Activated naive CD4-positive, alpha-beta T cell treated with Interleukin-2 at 50 U/mL for 16 hours (primary cell): ENCODE measurements at places on chromosomes 11 and 22.

- DNase-seq, result no peak
These were observed 99.8 kb upstream of the OR9G4 start for GRCh38 chr11:56848141-56848809.

DNA sequence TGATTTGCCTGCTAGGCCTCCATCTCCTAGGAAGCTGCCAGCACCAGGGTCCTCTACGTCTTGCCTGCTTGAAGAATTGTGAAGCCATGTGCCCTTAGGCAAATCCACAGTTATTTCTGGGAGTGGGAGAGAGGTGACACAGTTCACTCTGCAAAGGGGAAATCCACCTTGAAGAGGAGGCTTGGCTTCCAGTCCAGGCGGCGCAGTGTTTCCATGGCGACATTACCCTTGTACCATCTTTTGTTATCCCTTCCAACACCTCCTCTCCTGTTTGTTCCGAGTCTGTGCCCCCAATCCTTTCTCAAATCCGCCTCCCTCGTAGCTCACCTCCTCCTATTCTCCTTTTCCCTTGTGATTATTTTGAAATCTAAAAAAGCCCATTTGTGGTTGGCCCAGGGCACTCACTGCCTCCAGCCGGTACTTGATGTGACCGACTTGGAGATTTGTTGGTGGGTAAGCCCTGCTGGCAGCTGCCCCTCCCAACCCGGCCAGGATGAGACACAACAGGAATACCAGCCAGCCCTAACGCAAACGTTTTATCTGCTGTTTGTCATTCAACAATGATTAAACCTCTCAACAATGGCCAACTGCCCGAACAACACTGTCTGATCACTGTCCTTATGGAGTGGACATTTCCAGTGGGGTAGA lies 18.4 kb downstream of the SYT13 start:
- DNase-seq, result no peak

GRCh38 chr11:10606536-10607208 lies 38.2 kb upstream of the LYVE1 start:
- DNase-seq, result no peak

DNA sequence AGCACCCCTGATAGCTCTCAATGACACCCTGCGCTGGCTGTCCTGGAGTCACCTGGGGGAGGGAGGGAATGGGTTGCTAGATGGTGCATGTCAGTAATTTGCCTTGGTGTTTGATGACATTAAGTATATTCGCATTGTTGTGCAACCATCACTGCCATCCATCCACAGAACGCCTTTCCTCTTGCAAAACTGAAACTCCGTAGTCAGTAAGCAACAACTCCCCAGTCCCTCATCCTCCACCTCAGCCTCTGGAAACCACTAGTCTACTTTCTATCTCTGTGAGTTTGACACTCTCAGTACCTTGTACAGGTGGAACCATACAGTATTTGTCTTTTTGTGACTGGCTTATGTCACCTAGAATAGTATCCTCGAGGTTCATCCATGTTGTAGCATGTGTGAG lies 62.6 kb downstream of the PKNOX2 start:
- no peak for DNase-seq

GRCh38 chr11:131522851-131523250 lies 152.4 kb downstream of the NTM start:
- DNase-seq, result no peak

DNA sequence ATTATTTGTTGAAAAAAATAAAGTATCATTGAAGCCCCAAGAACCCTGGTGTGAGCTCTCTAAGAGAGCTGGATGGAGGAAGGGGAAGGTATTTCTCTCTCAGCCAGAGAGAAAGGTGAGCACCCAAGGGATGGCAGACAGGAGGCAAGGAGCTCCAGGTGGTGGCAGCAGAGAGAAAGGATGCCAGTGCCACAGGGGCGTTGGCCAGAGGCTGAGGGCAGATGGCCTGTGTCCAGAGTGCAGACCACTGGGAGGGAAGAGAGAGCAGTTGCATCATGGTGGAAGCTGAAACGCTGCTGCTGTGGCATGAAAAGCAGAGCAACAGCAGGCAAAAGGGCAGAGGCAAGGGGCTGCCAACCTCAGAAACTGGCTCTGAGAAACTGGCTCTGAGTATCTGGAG lies 8.5 kb downstream of the SPON1 start:
- DNase-seq, result no peak
